ENCODE measurements at places on chromosomes 5 and 9.

DNA sequence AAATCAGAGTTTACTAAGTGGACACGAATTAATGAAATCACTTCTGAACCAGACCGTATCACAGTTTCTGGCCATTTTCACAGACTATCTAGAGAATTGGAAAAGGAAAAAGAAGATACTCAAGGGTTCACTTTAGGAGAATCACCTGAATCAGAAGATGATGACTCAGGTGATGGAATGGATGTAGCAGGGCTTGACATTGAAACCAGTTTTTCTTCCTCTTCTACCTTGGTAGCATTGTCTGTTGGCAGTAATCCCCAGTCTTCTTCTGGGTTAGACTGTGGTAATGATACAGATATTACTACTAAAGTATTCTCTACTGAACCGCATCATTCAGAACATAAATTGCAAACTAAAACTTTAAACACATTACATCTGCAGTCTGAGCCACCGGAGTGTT, 38.5 kb downstream of the ICE1 start:
- no peak for DNase-seq

- no peak for DNase-seq
Measured at GRCh38 chr9:112408275-112408674, 28.4 kb downstream of the HSDL2 start.

DNA sequence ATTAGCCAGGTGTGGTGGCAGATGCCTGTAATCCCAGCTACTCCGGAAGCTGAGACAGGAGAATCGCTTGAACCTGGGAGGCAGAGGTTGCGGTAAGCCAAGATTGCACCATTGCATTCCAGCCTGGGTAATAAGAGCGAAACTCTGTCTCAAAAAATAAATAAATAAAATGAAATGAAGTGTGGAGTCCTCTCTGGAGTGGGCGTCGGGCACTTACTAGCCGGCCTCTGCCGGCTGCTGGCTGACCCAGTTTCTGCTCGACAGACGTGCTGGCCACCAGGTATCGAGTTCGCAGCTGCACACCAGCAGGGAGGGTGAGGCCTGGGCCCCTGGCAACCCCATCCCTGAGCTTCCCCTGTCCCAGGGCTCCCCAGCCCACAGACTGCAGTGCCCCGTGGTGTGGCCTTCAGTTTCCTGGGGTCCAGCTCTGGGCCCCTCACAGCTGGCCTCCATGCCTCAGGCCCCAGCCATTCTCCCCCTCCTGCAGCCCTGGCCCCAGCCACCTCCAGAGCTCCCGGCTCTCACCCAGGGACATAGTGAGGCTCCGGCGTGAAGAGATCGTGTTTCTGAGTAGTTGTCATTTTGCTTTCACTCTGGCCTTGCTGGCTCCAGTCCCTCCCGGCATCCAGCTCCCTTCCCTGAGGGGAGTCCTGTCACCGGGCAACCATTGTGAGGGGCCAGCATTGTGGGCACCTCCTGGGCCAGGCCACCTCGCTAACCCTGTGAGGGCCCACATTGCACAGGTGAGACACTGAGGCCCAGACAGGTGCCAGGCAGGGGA, 3.8 kb upstream of the STPG3 start:
- DNase-seq = no peak

DNA sequence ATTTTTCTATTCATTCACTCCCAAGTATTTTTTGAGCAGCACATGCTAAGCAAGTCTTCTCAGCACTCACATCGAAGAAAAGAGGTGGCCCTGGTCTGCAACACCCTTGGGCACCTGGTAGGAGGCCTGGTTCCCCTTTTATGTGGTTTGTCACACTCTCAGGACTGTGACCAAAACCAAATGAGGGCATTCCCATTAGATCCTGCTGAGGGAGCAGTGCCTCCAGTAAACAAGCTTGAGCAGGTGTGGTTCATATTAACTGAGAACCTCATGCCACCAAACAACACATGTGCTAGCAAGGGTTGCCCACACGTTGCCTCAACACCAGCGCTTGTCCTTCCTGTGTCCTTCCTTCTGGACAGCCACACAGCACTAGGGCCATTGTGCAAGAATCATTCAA, 26.9 kb upstream of the SYK start:
- DNase-seq = peak; percentile 90

DNA sequence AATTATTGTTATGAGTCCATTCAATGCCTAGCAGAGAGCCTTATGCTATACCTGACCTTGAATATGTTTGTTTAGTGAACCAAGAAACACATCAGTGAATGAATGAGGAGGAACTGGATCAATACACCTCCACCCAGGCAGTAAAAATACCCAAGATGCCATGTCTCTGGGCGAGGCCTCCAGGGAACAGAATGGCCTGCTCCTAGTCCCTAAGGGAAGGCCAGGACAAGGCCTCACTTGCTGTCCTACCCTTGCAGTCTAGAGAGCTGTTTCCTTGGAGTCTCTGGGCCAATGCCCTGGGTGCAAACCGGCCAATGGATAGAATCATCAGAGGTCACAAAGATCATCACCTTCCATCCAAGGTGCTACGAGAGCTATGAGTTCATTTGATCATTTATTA, 26.1 kb downstream of the TNIP1 start:
- no peak for DNase-seq

- no peak for DNase-seq
Measured at GRCh38 chr5:179595916-179596315, 27.6 kb downstream of the HNRNPH1 start.

- DNase-seq = peak; percentile 91
Measured at GRCh38 chr5:172175263-172175719, 12.7 kb downstream of the STK10 start.

GRCh38 chr5:13771011-13771571, 173.4 kb downstream of the DNAH5 start:
- no peak for DNase-seq

DNA sequence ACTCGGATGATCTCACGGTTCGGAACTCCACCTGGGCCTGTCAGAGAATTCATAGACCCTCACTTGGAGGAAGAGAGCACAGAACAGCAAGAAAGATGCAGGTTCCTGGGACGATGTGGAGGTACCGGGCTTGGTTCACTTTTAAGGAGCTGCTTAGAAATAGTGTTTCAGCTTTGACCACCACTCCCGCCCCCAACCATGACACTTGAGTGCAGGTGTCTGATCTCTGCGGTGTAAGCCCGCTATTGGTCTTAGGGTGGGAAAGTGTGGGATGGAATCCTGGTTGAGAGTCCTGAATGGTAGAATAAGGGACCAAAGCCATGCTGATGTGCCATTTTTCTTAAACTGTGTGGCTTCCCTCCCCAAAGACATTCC, 97.2 kb upstream of the LMX1B start:
- no peak for DNase-seq

DNA sequence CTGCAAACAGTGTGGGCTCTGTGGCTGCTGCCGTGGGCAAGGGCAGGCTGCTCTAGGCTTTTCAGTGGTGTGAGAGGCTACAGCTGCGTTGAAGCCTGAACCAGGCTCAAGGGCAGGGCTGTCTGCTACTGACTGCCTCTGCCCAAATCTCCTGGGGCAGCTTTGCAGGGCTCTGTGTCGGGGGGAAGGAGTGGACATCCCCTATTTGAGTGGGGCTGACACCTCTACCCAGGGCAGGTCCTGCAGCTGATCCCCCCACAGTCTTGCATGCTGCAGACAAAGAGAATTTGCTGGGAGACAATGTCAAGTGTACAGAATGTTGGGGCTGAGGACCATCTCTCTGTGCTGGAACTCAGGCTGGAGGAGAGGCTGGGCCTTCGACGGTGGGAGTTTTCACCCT, 240.2 kb downstream of the PBX3 start:
- no peak for DNase-seq

DNA sequence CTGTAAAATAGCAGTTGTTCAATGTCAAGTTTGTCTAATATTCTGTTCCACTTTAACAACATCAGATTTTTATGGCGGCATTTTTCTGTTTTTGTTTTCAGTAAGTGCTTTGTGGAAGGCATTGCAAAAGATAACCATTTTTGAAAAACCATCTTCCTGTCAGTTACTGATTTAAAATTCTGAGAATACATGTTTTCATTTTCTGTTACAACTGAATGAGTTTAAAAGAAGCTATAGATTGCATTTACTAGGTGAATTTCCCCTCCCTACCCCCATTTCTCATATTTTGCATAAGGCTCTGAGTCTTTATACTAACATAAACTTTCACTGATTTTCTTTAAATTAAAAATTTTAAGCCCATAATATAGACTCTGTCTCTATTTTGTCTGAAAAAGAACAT, 4.6 kb upstream of the ERAP2 start:
- DNase-seq = no peak

DNA sequence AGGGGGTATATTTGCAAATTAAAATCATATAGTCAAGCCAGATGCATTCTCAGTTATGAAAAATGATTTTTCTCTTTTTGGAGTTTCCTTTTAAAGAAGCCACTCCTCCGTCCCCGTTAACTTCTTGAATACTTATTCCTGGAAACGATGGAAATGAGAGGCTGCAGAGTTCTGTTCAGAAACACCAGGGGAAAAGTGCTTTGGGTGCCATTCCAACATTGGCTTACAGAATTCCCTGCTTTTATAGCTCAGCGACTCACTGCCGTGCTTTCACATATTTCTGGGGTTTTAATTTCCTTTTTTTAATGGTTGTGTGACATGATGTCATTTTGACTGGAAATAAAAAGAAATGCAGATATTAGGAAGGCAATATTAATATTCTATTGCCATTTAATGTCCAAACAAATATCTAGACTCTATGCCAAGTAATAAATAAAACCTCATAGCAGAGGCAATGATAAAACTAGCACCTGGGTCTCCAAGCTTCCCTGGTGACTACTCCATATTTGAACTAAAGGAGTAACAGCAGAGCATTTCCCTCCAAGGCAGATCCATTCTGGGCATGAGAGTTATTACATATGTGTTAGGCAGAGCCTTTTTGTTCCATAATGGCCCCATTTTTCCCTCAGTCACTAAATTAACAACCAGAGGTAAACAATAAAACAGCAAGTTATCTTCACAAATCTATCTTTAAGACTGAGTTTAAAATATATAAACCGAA, 363.4 kb downstream of the EBF1 start:
- DNase-seq = no peak

DNA sequence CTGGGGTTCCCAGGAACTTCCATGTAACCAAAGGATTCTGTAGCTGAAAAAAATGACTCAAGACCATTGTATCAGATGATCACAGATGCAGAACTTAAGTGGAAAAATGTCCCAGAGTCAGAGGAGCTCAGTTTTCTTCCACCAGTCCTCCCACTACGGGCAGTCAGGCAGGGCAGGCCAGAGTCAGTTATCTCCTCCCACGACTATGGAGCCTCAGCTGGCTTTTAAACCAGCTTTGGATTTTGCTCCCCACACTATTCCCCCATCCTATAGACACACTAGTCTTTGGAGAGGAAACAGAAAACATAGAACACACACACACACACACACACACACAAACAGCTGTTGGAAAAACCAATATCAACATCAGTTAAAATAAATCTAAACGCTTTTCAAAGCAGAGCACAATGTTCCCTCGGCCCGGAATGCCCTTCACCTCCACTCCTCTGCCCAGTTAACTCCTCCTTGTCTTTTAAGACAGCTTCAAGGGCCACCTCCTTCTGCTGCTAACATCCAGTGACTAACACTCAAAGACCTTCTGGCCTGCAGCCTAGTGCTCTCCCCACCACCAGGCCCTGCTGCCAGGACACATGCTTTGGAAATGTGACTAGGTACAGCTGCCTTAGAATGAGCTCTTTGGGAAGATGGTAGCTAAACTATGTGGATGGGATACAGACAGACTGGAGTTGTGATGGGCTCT, 56.8 kb downstream of the NIPAL4 start:
- DNase-seq = no peak

DNA sequence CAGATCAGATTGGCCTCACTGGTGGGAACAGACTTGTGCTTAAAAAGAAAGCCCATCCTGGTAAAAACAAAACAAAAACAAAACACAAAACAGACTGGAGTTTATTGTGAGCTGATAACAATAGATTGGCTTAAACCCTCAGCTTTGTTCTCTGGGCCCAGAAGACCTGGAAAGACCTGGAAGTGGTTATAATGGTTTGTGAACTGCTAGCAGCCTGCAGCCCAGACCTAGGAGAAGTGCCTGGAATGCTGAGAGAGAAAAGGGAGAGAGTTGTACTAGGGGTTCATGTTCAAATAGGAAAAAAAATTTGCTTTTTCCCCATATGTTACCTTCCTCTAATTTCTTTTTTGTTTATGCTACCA, 396.6 kb downstream of the DMAC1 start:
- no peak for DNase-seq

GRCh38 chr5:107437986-107438510, 232.7 kb downstream of the EFNA5 start:
- no peak for DNase-seq

DNA sequence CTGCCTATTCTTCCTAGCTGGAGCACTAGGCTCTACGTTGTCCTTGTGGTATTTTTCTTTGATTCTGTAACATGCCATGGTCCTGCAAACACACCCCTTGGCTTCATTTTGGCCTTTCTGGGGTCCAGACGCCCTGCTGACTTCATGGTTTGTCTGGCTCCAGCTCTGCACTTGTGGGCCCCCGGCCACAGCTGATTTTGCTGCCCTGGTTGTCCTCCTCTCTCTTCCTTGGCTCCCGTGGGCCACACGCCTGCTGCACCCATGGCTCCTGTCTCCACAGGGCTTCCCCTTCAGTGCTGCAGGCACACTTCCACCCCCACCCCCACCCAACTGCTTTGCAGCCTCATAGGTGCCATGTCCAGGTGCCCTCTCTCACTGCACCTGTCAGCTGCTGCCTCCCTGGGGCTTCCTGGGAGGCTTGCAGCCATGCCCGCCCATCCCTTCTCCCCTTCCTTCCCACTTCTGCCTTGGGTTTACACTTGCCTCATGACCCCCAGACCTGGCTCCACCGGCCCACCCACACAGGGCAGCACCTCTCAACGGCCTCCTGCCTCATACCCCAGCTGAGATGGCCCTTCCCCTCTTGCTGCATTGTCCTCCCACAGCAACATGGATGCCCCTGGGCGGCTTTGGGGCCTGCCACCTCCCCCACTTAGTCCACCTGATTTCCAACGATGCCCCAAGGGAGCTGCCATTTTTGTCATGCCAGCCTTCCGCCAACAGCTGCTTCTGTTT, 25.6 kb downstream of the SLC6A3 start:
- DNase-seq = no peak

DNA sequence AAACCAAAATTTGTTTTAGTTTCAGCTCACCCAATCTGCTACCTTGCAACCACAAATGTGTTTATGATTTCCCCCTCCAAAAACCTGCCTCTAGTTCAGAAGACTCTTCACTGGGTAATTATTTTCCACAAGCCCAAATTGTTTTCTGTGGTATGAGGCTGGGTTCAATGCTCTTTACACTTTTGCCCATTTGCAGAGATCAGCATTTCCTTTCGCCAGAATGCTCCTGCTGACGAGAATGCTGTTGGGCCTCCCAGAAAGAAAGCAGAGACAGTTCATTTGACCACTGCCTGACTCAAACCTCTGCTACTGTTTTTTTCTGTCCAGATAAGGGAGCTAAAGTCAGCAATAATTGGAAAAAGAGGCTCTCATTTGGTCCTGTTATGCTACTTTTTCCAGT, 427.3 kb downstream of the PDE4D start:
- no peak for DNase-seq

DNA sequence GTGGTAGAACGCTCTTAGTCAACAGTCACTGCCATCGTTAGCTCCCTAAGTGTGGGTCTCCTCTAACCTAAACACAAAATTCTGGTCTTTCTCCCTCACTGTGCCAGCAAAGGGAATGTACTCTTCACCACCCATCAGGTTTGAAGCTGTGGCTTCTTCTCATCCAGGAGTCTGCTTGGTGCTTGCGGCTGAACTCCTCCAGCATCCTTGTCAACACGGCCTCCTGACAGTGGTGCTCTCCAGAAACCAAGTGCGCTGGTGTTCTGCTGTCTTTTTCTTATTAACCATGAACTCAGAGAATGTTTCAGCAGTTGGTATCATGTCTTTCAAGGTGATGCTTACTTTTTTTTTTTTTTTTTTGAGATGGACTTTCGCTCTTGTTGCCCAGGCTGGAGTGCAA, 23.9 kb upstream of the LPCAT1 start:
- DNase-seq = no peak

Measured in common myeloid progenitor, CD34-positive (primary cell).